ENCODE measurements at places on chromosomes 16 and 17.

DNA sequence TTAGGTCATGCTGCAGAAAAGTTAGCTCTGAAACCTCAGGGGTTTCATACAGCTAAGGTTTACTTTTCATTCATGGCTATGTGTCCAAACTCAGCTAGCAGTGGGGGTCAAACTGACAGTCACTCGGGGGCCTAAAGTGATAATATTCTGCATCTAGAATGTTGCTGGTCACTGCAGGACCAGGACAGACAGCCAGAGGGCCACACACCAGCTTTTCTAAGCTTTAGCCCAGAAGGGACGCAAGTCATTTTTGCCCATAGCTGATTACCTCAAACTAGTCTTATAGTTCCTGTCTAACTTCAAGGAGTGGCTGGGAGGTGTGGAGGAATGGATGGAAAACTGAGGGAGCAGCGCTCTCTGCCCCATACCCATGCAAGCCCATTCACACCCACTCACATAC, 163.0 kb upstream of the NLRP1 start:
- DNase-seq, result no peak

DNA sequence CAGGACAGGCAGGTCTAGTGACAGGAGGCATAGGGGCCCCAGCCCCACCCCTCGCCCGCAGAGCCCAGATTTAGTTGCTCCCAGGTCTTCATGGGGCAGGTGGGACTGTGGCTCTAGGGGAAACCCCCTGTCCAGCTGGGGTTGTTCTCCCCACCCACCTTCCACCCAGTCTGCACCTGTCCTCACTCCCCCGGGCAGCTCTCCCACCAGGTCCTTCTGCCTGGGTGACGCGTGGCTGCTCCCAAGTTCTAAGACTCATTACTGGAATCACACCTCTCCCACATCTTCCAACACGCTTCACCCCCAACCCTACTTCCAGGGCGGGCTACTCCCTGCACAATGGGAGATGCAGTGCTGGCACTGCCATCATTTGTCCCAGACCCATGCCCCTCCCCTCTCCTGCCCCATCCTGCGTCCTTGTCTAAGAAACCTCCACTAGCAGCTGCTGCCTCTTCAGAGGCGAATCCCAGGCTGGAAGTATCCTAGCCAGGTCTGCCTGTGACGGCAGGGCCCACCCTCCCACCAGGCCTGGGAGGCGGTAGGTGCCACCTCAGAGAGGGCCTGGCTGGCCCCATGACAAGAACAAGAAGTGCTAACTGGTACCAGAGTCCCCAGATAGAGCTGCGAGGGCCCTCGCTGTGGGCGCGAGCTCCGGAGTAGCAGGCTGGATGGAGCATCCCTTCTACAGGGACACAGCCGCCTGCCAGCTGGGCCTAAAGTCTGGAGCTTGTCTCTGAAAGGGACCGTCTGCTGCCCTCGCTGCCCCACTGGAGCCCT, 22.8 kb downstream of the GRIN2C start:
- DNase-seq, result no peak

- no peak for DNase-seq
Measured at GRCh38 chr17:76524598-76525512, 12.7 kb downstream of the CYGB start.

- no peak for DNase-seq
Measured at GRCh38 chr17:60846175-60846574, 168.5 kb downstream of the BCAS3 start.

GRCh38 chr16:71995038-71995437, 5.2 kb downstream of the PKD1L3 start:
- DNase-seq, result no peak

GRCh38 chr16:53576904-53577303, 73.9 kb upstream of the AKTIP start:
- DNase-seq, result no peak

DNA sequence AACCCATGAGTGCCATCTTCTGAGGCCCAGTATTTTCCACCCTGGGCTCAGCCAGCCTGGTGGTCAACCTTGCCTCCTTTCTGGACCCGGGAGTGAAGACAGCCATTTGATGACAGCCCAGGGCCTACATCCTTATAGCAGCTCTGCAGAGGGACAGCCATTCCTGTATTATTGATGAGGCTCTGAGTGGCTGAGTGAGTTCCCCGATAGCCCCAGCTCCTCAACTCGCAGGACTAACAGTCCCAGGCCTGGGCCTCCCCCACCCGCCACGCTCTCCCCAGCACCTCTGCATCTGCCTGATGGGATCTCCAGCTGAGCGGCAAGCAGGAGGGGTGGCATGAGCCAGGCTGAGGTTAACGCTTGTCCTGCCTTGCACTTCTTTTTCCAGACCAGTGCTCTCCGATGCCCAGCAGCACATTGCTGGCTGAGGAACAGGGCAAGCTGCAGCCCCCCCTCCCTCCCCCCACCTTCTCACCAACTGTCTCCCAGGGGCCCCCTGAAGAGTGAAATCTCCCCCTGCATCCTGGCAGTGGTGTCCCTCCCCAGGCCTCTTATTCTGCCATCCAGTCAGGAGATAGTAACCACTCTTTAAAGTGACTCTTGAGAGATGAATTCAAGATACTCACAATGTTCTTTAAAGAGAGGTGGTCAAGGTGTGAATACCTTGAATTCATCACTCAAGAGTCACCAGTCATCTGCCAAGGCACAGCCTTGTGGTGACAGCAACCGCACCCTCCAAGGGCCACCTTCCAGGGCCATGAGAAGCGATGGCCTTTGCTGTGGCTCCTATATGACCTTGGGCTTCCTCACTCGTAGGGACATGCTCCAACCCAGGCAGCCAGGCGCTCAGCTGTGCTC, 23.5 kb downstream of the CACNG5 start:
- no peak for DNase-seq

- DNase-seq, result no peak
Measured at GRCh38 chr17:4086041-4086483, 56.8 kb downstream of the ZZEF1 start.

- no peak for DNase-seq
Measured at GRCh38 chr17:73126716-73127473, 34.4 kb upstream of the SLC39A11 start.

DNA sequence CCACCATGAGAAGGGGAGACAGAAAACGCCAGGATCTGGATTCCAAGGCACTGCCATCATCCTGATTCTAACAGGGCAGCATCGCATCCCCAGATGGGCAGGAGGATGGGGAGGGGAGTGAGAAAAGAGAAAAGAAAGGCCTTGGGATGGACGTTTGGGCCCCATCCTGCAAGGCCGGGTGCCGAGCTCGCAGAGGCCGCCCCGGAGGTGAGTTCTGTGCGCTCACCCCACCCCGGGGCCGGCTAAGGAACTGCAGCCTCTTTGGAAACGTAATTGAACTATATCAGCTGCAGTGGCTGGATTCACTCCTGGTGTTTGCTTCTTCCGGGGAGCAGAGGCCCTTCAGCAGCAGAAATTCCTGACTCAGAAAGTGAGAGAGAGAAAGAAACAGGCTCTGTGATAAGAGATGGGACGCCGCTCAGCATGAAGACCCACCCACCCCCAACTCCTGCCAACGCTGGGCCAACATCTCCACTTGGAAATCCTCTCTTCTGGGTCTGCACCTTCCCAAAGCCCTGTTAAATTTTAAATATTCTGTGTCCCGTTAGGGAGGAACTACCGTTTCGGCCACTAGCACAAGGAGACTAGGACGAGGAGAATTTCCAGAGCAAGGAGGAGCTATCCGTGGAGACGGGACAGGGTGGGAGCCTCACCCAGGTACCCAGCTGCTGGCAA, 8.5 kb upstream of the SSTR2 start:
- DNase-seq, result peak; percentile 40

- no peak for DNase-seq
Measured at GRCh38 chr16:67490335-67491096, 7.2 kb upstream of the AGRP start.

GRCh38 chr16:84228256-84228838, 11.5 kb downstream of the KCNG4 start:
- no peak for DNase-seq

- no peak for DNase-seq
Measured at GRCh38 chr16:75593308-75593707, 27.1 kb downstream of the GABARAPL2 start.

DNA sequence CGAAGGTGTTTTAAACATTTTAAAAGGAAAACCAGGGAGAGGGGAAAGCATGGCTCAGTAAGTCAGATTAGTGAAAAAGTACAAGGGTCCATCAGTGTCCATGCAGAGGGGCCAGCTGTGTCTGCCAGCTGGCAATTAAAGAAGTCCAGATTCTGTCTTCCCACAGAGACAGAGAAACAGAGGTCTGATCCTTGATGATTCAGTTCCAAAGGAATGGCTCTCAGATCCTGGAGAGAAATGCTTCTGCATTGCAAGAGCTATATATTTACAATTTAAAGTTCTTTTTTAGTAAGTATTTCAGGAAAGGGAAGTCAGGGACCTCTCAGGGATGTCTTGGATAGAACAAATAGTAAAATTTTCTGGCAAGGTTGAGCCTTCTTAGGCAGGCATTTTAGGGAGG, 56.2 kb downstream of the HSD17B2 start:
- DNase-seq, result no peak

DNA sequence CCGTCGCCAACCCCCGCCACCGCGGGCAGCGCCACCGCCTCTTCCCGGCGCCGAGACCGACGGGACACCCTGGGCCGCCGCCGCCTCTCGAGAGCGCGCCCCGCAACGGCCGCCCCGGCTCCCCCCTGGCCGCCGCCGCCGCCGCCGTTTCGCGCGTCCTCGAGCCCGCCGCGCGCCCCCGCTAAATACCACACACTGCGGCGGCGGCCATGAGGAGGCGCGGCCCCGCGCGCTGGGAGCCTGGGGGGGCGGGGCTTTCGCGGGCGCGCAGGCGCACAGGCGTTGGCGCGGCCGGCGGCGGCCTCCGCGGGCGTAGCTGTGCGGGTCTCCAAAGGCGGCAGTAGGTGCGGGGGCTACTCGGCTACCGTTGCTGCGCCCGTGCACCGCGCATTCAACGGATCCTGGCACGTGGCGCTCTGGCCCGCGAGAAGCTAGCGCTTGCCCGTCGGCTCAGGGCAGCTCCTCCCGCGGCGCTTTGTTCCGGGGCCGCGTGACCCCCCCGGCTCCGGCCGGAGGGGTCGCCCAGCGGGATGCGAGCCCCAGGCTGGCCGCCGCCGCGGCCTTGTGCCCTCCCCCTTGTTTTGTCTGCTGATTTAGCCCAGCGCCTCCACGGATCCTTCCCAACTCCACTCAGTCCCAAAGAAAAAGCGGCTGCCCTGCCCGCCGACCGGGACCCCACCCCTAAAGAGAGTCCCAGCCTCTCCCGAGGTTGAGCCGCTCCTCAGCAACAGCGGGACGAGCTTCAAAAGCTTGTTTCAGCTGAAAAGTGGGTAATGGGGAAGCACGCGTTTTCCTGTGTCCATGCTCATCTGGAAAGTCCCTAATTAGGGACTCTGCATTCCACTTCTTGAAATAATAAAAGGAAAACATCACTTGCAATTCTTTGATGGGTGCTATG, at the start of gene SIAH1:
TSS of gene SIAH1 (minus strand) at position 161 of the 898 bp plus-strand sequence. CDS start 22,985 bp downstream, outside the sequence.
- peak; percentile 71 for DNase-seq

DNA sequence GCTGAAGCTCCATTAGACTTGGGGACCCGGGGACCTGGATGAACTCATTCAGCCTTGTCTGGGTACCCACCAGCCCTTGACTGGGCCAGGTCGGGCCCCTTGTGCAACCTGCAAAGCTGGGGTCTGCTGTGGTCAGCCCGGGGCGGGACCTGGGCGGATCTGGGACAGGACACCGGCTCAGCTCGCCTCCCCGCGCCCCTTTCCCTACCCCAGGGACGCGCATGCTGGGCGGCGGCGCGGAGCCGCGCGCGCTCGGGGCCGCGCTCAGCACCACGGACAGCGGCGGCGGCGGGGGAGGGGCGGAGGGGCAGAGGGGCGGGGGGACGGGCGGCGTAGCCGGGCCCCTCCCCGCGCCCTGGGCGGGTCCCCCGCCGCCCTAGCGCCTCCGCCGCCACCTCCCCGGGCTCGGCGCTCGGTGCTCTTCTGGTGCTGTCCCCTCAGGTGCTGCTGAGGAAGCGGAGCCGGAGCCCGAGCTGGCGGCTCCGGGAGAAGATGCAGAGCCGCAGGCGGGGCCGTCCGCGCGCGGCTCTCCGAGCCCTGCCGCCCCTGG, 7.4 kb downstream of the ACD start:
- DNase-seq, result no peak

GRCh38 chr16:67399218-67399733, 6.0 kb upstream of the TPPP3 start:
- peak; percentile 47 for DNase-seq

DNA sequence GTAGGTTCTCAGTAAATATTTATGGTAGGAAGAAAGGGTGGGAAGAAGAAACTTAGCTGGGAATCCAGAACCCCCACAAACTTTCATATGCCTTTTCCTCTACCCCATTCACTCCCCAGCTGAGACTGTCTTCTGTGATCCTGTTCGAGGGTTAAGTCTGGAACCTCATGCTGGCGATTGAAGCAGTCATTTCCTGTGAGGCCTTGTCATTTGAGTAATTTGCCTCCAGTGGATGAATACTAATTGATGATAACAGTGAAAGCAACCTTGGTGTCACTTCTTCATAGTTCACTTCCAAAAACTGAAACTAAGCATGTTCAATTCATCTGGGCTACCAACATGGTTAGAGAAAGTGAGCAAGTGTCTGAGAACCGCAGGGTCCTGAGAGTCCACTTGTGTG, 401.2 kb downstream of the CDH13 start:
- no peak for DNase-seq

GRCh38 chr16:84465154-84465553, 39.3 kb downstream of the MEAK7 start:
- DNase-seq, result no peak

DNA sequence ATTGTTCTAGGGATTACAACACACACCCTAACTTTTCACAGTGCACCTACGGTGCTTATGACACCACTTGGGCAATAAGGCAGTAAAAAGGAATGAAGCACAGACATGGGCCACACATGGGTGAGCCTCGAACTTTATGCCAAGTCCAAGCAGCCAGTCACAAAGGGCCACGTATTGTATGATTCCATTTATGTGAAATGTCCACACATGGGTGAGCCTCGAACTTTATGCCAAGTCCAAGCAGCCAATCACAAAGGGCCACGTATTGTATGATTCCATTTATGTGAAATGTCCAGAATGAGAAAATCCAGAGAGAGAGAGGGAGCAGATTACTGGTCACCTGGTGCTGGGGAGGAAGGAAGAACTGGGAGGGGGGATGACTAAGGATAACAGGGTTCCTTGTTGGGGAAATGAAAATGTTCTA, 22.2 kb downstream of the RMI2 start:
- DNase-seq, result no peak

DNA sequence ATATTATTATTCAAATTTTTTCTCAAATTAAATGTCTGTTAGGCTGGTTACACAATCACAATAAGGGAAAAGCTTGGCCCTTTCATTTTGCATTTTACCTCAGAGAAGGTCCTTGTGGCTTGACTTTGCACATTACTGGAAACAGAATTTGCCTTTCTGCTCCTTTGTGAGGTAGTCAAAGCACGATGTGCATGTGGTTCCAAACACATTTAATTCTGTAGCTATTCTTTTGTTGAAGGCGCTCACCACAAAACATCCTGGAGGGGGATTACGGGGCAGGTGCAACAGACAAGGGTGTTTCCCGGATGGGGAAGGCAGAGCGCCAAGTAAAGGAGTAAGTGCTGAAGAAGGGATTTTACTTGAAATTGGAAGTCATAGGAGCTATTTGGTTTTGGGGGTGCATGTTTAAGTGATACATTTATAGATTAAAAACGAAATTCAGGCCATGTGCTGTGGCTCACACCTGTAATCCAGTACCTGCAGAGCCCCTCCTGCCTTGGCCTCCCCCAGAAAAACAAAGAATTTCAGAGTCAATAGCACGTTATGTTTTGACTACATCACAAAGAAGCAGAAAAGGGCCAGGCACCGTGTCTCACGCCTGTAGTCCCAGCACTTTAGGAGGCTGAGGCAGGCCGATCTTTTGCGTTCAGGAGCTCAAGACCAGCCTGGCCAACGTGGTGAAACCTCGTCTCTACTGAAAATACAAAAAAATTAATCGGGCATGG, 31.2 kb upstream of the TENT4B start:
- peak; percentile 11 for DNase-seq
